ENCODE measurements at places on chromosomes 7 and 10. TPM values are rescaled to one million over a fixed set of nuclear protein-coding genes. Genes with fewer than 3 reads are reported as not detected.

- no peak for DNase-seq
Observed at GRCh38 chr7:78690174-78690573, 763.3 kb downstream of the MAGI2 start.

The NKX1-2 gene
- 0.15 TPM for total RNA-seq

DNA sequence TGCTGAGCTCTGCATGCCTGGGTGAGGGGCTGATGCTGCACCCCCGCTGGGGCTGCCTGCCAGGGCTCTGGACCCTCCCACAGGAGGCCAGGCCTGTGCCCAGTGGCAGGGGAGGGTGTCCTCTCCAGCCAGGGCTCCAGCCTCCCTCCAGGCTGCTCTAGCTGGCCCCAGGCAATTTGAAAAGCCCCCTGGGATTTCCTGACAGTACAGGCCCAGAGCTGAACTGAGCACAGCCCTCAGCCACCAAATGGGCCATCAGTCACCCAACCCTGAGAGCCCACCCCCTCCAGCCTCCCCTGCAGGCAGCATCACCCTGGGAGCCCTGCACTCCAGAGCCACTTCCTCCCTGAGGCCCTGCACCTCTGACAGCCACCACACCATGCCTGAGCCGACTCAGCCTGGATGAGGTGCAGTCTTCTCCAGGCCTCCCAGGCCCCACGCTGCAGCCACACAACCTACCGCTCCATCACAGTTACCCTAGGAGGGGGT lies 101.8 kb upstream of the RET start:
- no peak for DNase-seq

- DNase-seq: no peak
Observed at GRCh38 chr10:59320355-59320754, 42.0 kb downstream of the FAM13C start.

DNA sequence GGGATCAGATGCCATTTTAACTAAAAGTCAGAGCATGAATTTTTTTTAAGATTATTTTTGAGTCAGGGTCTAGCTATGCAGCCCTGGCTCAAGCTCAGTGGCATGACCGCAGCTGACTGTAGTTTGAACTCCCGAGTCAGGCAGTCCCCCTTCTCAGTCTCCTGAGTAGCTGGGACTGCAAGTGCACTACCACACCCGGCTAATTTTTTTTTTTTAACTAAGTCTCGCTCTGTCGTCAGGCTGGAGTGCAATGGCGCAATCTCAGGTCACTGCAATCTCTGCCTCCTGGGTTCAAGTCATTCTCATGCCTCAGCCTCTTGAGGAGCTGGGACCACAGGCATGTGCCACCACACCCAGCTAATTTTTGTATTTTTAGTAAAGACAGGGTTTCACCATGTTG lies 7.8 kb downstream of the TAS2R41 start:
- DNase-seq: no peak

- DNase-seq: no peak
Observed at GRCh38 chr7:45606050-45606449, 31.9 kb downstream of the ADCY1 start.

DNA sequence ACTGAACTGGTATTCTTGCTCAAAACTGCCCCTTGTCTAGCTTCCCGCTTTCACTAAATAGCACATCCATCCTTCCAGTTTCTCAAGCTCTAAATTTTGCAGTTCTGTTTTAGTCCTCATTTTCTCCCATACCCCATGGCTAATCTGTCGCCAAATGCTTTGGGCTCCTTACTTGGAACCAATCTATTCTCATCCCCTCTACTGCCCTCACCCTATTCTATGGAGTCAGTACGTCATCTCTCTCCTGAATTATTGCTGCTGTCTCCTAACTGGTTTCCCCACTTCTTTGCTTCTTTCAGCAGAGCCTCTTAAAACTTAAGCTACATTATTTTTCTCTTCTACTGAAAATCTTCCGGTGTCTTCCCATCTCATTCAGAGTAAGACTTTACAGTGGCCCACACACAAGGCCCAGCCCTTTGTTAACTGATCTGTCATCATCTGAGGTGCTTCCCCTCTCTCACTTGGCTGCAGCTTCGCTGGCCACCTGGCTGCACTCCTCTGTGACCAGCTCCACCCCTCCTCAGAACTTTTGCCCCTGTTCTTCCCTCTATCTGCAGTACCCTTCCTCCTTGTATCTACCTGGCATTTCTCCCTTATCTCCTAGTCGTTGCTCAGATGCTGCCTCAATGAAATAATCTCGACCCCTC lies 9.9 kb downstream of the STARD3NL start:
- no peak for DNase-seq

The FEZF1 gene
- not detected for total RNA-seq

DNA sequence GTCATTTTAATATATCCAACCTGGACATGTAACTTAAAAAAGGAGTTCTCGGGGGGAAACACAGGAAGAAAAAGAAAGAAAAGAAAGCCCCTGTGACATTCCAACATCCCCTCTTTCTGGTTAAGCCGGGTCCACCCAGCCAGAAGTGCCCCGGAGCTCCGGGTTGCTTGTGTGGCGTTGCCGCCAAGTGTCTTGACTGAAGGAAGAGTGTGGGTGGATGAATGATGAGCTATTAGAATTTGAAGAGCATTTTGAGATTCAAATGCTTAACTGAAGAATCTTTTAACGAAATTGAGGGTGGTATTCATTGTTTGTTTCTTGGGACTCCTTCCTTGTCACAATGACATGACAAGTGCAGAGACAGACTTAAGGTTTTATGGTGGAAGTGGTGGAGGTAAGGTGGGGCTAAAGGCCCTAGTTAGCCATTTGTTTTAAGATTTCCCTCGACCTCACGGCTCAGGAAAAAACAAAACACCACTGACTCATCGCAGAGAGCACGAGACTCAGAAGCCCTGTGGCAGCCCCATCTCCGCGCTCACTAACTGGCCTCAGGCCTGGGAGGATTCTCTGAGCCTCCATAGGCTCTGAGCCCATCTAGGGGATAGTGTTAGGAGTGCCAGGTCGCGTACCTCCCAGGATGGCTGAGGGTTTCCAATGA lies 1.8 kb upstream of the GLI3 start:
- DNase-seq: no peak

DNA sequence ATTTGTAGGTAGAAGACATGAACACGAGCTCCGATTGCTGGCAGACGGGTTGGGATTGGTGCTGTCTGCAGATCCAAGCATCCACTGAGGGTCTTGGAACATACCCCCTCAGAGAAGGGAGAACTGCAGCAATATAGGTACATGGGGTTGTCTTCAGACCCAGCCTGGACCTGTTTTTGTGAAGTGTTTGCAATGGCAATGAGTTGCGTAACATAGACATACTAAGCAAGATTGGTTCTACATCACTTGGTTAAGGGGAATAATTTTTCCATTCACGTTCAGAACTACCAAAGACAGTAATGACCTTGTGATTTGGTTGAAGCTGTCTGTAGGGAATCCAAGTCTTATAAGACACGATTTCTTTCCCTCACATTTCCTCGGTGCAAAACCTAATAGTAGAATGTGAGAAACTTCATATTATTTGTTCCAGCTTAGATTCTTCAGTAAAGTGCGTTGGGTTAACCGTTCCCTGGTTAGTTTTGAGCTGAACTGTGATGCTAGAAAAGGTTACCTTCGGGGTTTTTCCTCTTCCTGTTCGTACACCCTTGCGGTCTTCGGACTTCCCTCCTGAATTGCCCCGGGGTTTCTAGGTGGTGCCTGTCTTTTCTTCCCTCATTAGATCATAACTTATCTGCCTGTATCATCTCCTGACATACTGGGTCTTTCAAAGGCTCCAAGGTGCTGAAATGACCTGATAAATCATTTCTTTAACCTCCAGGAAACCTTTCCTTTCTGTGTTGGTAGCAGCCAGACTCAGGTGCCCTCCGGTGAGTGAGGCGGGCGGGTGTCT lies 14.4 kb downstream of the PROSER2 start:
- no peak for DNase-seq

The LRRC4 gene
- not detected for total RNA-seq

The DMBT1 gene
- 0.05 TPM for total RNA-seq

GRCh38 chr7:35259523-35259908 lies 5.6 kb upstream of the TBX20 start:
- no peak for DNase-seq

GRCh38 chr7:66429498-66430163 lies 199.1 kb upstream of the KCTD7 start:
- DNase-seq: no peak

The SEMA3E gene
- total RNA-seq: 7.3 TPM

- DNase-seq: peak; percentile 36
Observed at GRCh38 chr10:65275296-65275695, 1650.5 kb upstream of the LRRTM3 start.

DNA sequence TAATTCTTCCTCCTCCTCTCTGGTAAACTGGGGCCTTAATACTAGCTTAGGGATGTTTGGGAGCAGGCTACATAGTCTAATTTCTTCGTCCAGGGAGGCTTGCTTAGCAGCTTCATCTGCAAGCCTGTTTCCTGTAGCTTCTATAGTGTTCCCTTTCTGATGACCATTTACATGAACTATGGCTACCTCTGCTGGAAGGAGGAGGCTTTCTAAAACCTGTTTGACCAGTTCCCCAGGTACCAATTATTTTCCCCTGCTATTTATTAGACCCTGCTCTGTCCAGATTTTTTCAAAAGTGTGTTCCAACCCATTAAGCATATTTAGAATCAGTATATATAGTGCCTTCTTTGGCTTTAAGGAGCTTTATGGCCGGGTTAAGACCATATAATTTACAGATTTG lies 38.8 kb upstream of the DNAH11 start:
- no peak for DNase-seq

DNA sequence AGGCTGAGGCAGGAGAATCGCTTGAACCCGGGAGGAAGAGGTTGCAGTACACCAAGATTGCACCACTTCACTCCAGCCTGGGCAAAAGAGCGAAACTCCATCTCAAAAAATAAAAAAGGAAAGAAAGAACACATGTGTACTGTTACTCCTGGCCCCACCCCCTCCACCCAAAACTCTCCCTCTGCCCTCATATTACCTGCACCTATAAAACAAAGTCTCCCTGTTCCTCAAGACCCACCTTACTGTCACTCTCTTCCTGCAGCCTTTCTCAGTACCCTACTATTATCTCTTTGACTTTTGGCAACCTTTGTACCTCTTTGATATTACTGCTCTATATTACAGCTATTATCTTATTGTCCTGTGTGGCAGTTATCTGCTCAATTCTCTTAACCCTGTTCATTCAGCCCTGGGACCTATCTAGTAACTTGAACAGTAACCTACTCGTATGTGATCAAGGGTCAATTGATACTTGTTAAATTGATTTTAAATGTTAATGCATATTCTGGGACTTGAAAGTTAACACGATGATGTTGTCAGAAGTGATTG lies 68.5 kb upstream of the CAPZA2 start:
- DNase-seq: no peak

DNA sequence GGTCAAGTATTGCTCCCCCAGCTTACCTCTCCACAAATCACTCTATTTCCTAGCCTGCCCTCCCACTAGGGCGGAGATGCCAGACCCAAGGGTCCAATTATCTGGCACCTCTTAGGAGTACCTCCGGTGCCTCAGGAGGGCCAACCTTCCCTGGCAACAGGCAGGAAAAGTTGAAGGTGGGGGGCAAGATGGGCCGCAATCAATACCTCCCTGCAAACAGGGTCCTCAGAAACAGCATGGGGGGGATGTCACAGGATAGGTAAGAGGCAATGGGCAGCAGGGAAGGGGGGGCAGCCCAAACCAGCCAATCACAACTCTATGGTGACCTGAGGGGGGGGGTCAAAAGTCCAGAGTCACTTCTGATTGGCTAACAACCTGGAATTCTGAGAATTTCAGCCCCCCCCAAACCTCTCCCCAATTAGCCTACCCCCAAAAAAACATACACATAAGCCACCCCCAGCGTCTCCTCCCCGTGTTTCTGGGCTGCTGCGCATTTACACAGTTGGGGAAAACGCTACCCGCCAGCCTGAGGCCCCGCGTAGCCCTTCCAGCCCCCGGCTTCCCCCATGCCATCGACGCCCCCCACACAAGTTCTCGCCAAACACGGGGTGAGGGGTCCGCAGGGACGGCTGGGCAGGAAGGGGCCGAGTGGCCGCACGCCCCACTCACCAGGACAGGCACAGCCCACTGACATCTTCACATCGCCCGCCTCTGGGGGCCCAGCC lies 589 bp downstream of the LDB1 start:
- DNase-seq: no peak

The TRIL gene
- total RNA-seq: not detected

GRCh38 chr7:70645279-70645678 lies 486.7 kb upstream of the GALNT17 start:
- DNase-seq: no peak

The KLF14 gene
- total RNA-seq: 0.39 TPM

- no peak for DNase-seq
Observed at GRCh38 chr10:119412244-119413092, 130.1 kb downstream of the RGS10 start.
